ENCODE measurements at places on chromosomes 3 and 15. TPM values are rescaled to one million over a fixed set of nuclear protein-coding genes. Genes with fewer than 3 reads are reported as not detected.

DNA sequence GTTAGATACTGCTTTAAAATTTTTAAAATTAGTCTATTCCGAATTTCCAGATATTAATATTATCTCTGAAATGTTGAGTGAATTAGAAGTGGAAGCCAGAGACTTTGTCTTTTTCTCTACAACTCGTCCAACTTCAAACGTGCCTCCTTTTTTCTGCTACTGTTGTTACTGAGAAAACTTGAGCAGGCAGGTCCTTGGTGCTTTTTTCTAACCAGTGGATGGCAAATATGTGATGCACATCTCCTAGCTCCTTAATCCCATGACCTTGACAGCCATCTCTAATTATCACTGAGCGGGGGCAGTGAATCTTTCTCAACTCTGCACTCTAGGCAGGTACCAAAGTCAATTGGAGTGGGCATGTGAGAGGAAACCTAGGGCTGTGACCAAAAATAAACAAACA, 50.7 kb downstream of the FNDC3B start:
- no peaks in the 10 kb centered on the region for H3K27me3 ChIP-seq
- H3K27ac ChIP-seq, result no peak overlapping the region
- no peak overlapping the region for H3K4me3 ChIP-seq
- H3K36me3 ChIP-seq, result no peaks in the 10 kb centered on the region
- peaks cover 5% of the 10 kb centered on the region for H3K4me1 ChIP-seq

DNA sequence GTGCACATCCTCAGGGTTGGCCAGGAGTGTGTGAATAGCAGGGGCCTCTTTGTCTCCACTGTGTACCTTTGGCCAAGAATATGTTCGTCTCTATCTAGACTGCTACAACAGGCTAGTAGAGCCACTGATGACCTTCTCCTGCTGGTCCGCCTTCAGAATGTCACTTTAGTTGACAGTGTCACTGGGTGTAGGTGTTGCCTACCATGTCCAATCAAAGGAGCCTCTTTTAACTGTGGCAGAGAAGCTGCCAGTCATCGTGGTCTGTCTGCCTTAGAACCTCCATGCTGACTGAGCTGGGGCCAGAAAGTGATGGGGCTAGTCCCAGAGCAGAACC, 40.1 kb downstream of the OXSR1 start:
- H3K27ac ChIP-seq, result no peak overlapping the region
- no peaks in the 10 kb centered on the region for H3K36me3 ChIP-seq
- H3K27me3 ChIP-seq, result no peaks in the 10 kb centered on the region
- no peak overlapping the region for H3K4me3 ChIP-seq
- H3K4me1 ChIP-seq, result no peaks in the 10 kb centered on the region

- H3K27me3 ChIP-seq, result no peaks in the 10 kb centered on the region
- H3K4me1 ChIP-seq, result no peaks in the 10 kb centered on the region
- no peak overlapping the region for H3K27ac ChIP-seq
- no peak for DNase-seq
Observed at GRCh38 chr3:178421069-178421468, 115.2 kb upstream of the KCNMB2 start.

DNA sequence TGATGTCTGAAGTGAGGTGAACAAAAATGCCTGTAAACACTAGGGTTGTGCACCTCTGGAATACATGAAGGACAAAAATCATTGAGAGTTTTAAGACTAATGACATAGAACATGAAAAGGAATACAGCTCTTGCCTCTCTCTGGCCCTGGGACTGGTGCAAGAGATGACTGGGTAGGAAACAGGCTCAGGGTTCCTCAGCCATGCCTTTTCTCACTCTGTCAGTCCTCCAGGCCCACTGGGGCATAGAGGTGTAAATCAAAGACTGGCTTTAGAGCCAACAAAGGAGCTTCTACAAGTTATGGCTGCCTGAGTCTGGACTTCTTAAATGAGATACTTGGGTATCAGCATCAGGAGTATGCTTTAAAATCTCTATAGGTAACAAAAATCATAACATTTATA, 554.7 kb upstream of the KCNMB2 start:
- no peaks in the 10 kb centered on the region for H3K27me3 ChIP-seq
- no peak overlapping the region for H3K4me3 ChIP-seq
- H3K4me1 ChIP-seq, result no peaks in the 10 kb centered on the region
- no peaks in the 10 kb centered on the region for H3K36me3 ChIP-seq
- H3K27ac ChIP-seq, result no peak overlapping the region

DNA sequence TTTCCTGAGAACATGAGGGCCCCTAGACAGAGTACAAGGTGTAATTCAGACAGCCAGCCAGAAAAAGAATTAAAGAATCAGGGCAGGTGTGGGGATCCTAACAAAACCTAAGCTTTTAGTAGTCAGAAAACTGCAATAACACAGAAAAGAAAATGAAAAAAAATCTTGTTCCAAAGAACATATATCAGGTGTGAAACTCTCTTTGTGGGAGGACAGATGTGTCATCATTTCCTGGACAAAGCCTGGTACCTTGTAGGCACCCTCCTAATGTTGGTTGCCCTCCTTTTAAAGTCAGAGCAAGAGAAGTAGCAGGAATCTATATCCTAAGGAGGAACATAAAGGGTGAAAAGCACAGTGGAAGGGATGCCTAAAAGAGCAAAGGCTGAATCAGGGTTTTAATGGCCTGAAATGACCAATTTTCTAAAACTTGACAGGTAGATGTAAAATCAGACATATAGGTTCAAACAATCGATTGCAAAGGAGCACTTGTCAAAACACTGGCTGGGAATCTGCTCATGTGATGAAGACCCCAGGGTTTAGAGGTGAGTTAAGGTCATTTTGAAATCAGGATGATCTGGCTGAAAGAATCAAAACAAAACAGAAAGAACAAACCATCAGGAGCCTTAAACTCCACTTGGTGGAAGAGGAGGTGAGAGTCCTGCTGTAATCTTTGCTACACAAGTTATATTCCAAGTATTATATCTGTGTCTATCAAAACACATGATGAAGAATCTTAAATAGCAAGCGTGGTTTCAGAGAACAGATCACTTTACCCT, 54.9 kb downstream of the TGFBR2 start:
- H3K4me1 ChIP-seq, result peaks cover 26% of the 10 kb centered on the region
- no peaks in the 10 kb centered on the region for H3K27me3 ChIP-seq
- no peak for DNase-seq
- peak overlapping the region; percentile 41 for H3K27ac ChIP-seq
- H3K36me3 ChIP-seq, result no peaks in the 10 kb centered on the region

GRCh38 chr3:173225351-173225750, 84.3 kb upstream of the SPATA16 start:
- no peak overlapping the region for H3K27ac ChIP-seq
- no peaks in the 10 kb centered on the region for H3K27me3 ChIP-seq
- H3K4me3 ChIP-seq, result no peak overlapping the region
- no peaks in the 10 kb centered on the region for H3K36me3 ChIP-seq
- DNase-seq, result no peak
- H3K4me1 ChIP-seq, result no peaks in the 10 kb centered on the region

DNA sequence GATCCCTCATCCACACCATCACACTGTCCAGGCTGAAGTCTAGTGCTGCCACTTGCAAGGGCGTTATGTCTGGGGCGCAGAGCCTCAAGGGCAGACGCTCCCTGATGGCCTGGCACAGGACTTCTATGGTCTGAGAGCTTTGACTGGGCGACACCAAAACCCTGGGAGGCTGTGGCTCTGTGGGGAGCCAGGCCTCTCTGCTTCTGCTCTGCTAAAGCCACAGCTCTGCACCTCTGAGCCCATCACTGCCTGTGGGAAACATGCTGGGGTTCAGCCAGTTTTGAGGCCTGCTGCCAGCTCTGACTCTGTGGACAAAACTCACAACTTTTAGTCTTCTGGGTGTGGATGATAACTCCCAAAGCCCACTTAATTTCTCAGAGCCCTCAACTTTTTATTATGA, 6.3 kb upstream of the LCTL start:
- H3K4me1 ChIP-seq, result no peaks in the 10 kb centered on the region
- no peaks in the 10 kb centered on the region for H3K36me3 ChIP-seq
- no peaks in the 10 kb centered on the region for H3K27me3 ChIP-seq
- no peak for DNase-seq
- H3K27ac ChIP-seq, result no peak overlapping the region
- no peak overlapping the region for H3K4me3 ChIP-seq

GRCh38 chr3:71392251-71392650, 191.3 kb downstream of the FOXP1 start:
- H3K36me3 ChIP-seq, result no peaks in the 10 kb centered on the region
- no peaks in the 10 kb centered on the region for H3K27me3 ChIP-seq
- DNase-seq, result no peak
- H3K4me1 ChIP-seq, result no peaks in the 10 kb centered on the region

DNA sequence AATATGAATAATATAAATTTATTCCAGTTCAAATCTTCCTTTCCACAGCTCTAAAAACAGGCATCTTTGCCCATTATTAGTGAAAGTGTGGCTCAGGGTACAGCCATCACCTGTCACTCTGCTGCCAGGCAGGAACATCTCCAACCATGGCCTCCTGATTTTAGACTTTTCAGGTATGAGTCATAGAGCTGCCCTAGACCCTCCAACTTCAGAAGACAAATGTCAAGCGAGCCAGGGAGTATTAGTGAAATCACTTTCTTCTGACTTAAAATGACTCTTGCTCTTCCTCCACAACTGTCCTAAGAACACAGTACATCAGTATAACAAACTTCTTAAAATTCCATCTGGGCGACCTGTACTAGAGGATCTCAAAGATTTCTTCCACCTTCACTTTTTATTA, 78.1 kb upstream of the AKAP13 start:
- H3K4me3 ChIP-seq, result no peak overlapping the region
- no peaks in the 10 kb centered on the region for H3K27me3 ChIP-seq
- no peak overlapping the region for H3K27ac ChIP-seq
- no peaks in the 10 kb centered on the region for H3K4me1 ChIP-seq
- H3K36me3 ChIP-seq, result no peaks in the 10 kb centered on the region

DNA sequence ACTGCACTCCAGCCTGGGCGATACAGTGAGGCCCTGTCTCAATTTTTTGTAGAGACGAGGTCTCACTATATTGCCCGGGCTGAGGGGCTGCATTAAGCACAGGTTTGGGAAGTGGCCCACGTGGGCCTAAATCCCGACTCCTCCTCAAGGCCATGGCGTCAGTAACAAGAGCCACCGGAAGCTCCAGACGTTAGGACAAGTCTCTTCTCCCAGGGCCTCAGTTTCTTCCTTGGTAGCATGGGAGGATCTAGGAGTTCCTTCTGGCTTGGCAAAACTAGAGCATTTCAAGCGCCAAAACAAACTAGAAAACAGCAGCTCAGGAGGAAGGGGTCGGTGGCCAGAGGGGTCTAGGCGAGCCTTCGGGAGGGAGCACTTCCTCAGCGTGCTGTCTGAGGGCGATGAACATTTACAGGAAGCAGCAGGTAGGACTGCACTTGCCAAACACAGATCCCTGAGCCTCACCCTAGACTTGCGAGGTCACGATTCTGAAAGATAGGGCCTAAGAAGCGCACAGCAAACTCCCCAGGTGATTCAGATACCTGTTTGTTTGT, 536 bp downstream of the SNAPC5 start:
- peak overlapping the region; percentile 81 for H3K27ac ChIP-seq
- H3K4me3 ChIP-seq, result peak overlapping the region; percentile 96
- DNase-seq, result no peak
- H3K36me3 ChIP-seq, result no peaks in the 10 kb centered on the region
- no peaks in the 10 kb centered on the region for H3K4me1 ChIP-seq

DNA sequence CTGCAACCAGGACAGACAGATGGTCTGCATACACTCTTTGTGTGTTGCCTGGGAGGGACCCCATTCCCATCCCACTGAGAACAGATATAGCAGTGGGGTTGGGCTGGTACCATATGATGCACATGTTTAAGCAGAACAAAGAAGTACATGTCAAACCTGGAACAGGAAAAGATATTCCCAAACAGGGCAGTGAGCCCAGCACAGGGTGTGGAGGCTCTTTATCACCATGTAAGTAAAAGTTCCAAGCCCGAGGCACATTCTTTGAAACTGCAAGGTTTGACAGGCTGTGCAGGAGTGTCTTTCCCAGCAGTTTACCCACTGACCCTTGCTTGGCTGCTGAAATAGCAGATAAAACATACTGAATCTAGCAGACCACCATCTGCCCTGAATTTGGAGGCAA, 5.3 kb upstream of the ZNF445 start:
- H3K27ac ChIP-seq, result no peak overlapping the region
- H3K4me1 ChIP-seq, result no peaks in the 10 kb centered on the region
- no peaks in the 10 kb centered on the region for H3K36me3 ChIP-seq
- no peak for DNase-seq

DNA sequence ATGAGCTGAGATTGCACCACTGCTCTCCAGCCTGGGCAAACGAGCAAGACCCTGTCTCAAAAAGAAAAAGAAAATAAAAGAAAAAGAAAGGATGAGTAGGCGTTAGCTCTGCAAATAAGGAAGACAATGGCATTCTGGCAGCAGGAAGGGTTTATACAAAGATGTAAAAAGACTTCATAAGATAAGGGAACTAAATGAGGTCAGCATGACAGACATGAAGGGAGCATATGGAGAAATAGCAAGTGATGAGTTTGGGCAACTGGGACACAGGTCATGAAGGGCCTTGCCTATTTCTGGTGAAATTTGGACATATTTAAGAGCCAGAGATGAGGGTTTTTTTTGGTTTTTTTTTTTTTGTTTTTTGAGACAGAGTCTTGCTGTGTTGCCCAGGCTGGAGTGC, 24.5 kb downstream of the TMEM266 start:
- no peaks in the 10 kb centered on the region for H3K4me1 ChIP-seq
- no peak overlapping the region for H3K4me3 ChIP-seq
- DNase-seq, result no peak
- no peak overlapping the region for H3K27ac ChIP-seq
- H3K36me3 ChIP-seq, result no peaks in the 10 kb centered on the region
- no peaks in the 10 kb centered on the region for H3K27me3 ChIP-seq

DNA sequence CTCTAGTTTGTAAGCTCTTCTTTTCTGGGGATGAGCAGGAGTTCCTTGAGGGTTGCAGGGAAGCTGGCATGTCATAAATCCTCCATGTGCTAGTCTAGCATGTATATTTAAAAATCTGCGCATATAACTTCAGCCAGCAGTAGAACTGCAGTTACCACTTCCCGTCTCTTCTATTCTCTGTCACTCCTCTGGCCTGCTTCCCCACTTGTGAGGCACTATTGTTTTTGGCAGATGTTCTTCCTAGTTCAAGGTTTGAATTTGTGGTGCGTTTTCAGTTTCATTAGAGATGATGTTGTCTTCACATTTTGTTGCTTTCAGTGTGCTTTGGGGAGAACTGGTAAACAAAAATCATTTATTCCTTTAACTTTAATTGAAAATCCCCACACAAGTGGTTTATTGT, 169.1 kb upstream of the ZPLD1 start:
- no peak overlapping the region for H3K4me3 ChIP-seq
- H3K27me3 ChIP-seq, result no peaks in the 10 kb centered on the region
- no peak for DNase-seq
- H3K36me3 ChIP-seq, result no peaks in the 10 kb centered on the region
- H3K4me1 ChIP-seq, result no peaks in the 10 kb centered on the region

MNS1 gene
- total RNA-seq, result 4.6 TPM

EXD1 gene
- total RNA-seq, result not detected

ACP3 gene
- 5.6 TPM for total RNA-seq

SLC28A1 gene
- total RNA-seq, result not detected

GPR27 gene
- total RNA-seq, result 3.8 TPM
